NCI-H524 (cell line): ENCODE measurements at places on chromosomes 16 and 17.
A peak's percentile ranks its signal among the peaks of the same experiment; 100 is the strongest.

- no peak for DNase-seq
These were observed 113.2 kb downstream of the PRKCB start for GRCh38 chr16:23948949-23949411.

GRCh38 chr16:25079637-25080378 lies 31.7 kb upstream of the LCMT1 start:
- no peak for DNase-seq

GRCh38 chr17:69061721-69062556 lies 1.2 kb upstream of the ABCA9 start:
- no peak for DNase-seq

- no peak for DNase-seq
These were observed 9.8 kb downstream of the SLC4A1 start for GRCh38 chr17:44257815-44258760.

GRCh38 chr17:4074831-4075495 lies 67.9 kb downstream of the ZZEF1 start:
- DNase-seq: peak; percentile 30

GRCh38 chr16:25366078-25366477 lies 108.4 kb upstream of the ZKSCAN2 start:
- no peak for DNase-seq

GRCh38 chr17:58192612-58193011 lies at the start of gene EPX:
EPX (plus strand) TSS chr17:58192726; CDS start chr17:58192847, 121 bp downstream.
- DNase-seq: no peak

DNA sequence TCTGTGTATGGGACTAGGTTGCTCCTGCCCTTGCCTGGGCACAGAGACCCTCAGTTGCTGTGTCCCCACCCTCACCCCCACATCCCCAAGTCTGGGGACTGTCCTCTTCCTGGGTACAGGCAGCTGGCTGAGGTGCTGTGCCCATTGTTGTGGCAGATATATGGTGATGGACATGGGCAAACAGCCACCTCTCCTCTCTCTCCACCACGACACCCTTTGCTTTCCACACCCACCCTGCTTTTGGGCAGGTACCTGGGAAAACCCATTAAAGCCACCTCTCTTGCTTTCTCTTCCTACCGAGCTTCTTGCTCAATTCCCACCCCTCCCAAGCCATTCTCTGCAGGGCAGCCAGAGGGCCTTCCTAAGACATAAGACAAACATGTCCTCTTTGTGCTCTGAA lies 21.7 kb downstream of the TRPV2 start:
- no peak for DNase-seq

GRCh38 chr17:57593739-57594462 lies 151.2 kb downstream of the CCDC182 start:
- DNase-seq: peak; percentile 100

- no peak for DNase-seq
These were observed 75.9 kb upstream of the TNRC6C start for GRCh38 chr17:77882481-77883212.

- peak; percentile 93 for DNase-seq
These were observed 15.0 kb downstream of the CD300E start for GRCh38 chr17:74608511-74608910.

DNA sequence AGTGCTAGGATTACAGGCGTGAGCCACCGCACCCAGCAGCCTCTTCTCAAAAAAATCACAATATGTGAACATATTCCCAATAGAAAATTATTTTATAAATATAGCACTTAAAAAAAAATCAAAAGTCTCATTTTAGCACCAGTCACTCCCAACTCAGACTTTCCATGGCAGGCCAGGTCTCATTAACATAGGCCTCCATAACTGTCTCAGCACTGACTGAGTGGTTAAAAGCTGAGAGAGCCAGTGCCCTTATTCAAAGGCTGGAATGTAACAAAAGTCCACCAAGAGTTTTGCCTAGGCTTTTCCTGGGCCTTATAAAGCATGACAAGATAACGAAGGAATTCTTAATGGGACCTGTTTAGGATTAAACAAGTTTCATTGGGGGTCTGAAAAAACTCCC lies 79.8 kb downstream of the EMP2 start:
- DNase-seq: no peak
